ENCODE measurements at places on chromosomes 6 and 20.

- DNase-seq = no peak
Measured at GRCh38 chr20:53597030-53597482, 3.4 kb upstream of the ZNF217 start.

DNA sequence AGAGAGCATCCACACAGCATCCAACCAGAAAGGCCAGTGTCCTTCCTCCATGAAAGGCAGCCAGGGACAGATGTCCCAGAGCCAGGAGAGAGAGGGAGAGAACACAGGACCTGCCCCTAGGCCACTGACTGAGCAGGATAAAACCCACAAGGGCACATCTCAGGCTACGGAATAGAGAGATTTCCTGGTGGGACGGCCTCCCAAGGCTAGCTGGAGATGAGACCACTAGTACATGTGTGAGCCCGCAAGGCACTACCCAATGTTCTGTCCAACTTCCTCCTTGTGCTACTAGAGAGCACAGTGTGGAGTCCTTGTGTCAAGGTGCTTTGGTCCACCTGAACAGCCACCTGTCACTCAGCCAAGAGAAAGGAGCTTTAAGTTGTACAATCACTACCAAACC is 44.2 kb downstream of the PLCG1 start:
- DNase-seq = no peak

DNA sequence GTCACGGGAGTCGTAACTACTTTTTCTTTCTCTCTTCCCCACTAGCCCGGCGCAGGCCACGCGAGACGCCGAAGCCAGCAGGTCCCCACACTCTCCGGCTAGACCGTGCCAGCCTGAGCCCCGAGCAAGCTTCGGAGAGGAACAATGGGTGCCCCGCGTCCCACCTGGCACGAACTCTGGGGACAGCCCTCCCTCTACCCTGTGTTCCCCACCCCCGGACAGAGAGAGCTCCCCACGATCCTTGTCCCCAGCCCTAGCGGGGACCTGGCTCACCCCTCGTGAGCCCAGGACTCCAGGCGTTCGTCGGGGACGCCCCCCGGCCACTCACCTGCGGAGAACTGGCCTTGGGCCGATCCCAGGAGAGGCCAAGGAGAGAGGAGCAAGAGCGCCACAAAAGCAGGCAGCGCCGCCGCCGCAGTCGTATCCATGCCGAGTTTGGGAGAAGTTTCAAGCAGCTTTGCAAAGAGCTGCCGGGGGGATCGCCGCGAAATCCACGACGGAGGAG is 416 bp downstream of the PTPRK start:
- no peak for DNase-seq

DNA sequence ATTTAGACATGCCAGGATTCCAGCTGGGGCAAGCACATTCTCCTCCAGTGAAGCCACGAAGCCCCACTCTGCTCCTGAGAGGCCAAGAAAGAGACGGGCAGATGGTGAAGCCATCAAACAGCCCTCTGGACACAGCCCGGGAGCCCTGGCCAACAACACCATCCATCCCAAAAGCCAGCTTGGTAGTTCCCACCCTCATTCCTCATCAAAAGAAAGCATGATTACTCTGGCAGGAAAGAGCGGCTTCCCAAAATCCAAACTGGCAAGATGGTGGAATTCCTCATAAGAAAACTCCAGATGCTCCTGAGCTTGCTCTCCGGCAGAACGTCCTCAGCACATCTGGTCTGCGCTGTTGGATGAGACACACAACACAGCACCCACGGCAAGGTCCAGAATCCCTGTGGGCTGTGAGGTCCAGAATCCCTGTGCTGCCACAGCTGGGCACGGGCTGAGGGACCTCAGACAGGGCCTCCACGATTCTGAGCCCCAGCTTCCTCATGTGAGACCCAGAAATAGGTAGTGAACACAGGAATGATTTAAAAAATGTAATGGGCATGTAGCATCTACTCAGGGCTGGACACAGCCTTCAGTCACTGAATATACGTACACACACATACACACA is 52.6 kb downstream of the THBS2 start:
- DNase-seq = no peak

DNA sequence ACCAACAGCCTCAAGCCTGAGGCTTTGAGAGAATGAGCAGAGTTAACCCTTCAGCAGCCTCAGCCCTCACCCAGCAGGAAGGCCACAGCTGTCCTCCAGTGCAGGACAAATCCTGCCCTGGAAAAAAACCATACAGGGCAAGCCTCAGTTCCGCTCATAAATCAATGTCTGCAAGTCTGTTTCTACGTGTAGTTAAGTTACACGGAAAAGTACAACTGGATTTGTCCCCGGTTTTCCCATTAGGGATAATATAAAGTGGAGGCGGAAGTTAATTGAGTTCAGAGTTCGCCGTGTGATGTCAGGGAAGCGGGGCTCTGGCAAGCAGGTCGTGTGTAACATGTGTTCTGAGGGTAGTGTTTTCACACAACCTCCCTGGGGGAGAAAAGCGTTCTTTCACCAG is 44.2 kb upstream of the EYA2 start:
- no peak for DNase-seq

DNA sequence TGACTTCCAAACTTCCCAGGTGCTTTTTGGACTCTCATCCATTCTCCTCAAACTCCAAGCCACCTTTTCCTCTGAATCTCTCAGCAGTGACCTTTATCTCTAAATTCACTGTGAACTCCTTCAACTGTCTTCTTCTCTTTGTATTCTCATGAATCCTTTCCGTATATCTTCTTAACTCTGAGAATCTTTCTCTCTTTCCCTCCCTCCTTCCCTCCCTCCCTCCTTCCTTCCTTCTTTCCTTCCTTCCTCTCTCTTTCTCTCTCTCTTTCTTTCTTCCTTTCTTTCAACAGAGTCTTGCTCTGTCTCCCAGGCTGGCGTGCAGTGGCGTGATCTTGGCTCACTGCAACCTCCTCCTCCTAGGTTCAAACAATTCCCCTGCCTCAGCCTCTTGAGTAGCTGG is 4.3 kb upstream of the PRELID3B start:
- no peak for DNase-seq

DNA sequence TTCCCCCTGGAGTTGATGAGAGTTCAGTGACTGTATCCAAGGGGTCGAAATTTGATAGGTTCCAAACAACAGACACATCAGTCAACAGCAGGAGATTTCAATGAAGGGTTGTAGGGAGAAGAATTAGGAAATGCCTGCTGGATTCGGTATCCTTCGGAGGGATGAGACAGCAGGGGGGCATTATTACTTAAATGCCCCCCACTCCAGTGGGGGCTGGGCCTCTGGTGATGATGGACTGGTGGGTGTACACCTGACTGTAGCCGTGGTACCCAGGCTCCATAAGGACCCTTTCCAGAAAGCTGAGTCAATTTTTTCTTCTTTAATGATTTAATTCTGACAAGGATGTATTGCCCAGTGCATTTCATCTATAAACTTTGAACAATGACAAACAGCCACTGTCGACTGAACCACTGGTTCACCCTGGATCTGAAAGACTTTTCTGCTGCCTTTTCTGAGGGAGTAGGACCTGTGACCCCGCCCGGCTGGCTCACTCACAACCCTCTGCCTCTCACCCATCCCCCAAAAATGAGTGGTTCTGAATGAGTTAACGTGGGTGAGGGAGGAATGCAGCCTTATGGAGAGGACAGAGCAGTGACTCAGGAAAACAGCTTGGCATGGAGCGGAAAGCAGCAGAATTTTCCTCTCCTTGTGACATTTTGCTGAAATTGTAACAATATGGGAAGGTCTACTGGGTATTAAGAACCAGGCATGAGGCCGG is 41.0 kb downstream of the ZMYND8 start:
- no peak for DNase-seq

- no peak for DNase-seq
Measured at GRCh38 chr6:52341561-52342260, 20.2 kb upstream of the PAQR8 start.

DNA sequence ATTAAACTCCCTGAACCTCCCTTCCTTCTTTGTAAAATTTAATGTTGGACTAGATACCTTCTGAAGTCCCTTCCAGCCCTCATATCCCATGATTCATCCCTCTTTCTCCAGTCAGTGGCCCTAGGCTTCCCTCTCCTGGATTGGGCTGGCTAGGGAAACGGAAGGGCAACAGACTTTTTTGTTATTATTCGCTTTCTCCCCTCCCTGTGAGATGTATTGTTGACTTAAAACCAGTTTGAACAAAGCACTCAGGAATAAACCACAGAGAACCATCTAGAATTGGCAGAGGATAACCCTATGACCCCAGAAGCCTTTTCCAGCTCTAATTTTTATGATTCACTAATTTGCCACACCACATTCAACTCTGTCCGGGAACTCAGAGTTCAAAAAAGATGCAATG is 239.7 kb upstream of the SUPT3H start:
- no peak for DNase-seq

GRCh38 chr6:167996424-167997199 is 859 bp upstream of the KIF25 start:
- peak; percentile 28 for DNase-seq

GRCh38 chr6:35213298-35213791 is 411 bp upstream of the SCUBE3 start:
- no peak for DNase-seq

GRCh38 chr20:32697608-32698007 is 23.9 kb upstream of the C20orf203 start:
- no peak for DNase-seq

DNA sequence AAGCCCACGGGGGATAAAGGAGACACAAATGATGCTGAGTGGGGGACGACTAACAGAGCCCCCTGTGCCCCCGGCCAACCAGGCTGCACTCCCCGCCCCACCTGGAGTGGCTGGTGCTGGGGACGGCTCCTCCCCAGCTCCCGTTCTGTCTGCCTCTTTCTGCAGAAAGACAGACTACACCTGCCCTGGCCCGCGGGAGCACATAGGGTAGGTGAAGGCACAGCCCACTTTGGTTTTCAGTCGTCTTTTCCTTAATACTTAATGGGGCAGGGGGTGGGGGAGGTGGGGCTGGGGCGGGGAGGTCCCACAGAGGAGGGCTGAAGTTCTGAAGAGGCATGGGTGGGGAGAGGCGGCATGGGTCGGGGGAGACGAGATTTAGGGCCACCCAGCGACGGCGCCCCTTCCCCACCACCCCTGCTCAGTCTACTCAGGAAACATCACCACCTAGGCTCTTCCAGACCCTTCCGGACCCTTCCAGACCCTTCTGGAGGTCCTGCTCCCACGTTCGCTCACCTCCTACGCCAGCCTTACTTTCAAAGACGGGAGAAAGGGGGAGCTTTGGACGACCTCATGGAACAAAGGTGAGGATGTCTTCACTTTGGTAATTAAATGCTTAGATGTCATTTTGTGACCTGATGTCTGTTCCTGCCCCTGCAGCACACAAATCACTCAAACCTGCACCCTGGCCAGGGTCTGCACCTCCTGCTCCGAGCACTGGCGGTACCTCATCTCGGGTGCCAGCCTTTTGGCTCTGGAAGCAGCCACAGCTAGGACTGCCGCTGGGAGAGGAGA is 21.2 kb upstream of the FRMD1 start:
- no peak for DNase-seq

DNA sequence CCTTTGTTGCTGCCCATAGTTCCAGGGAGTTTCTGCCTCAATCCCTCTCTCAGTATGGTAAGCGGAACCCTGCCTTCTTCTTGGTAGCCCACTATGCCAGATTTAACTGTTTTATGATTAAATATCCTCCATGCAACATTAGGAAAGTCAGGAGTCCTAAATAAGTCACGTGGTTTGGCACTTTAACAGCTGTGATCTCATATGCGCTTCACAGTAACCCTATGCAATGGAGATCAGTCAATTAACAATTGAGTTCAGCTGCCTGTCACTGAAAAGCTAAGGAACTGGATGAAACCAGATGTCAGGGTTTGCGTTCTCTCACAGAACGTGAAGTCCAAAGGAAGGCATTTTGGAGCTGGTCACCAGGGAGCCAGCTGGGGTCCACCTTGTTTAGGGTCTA is 81.6 kb downstream of the PSMB1 start:
- DNase-seq = no peak

GRCh38 chr6:139166956-139167313 is 32.1 kb downstream of the HECA start:
- no peak for DNase-seq

- DNase-seq = no peak
Measured at GRCh38 chr20:32582659-32583580, 2.2 kb downstream of the NOL4L start.

DNA sequence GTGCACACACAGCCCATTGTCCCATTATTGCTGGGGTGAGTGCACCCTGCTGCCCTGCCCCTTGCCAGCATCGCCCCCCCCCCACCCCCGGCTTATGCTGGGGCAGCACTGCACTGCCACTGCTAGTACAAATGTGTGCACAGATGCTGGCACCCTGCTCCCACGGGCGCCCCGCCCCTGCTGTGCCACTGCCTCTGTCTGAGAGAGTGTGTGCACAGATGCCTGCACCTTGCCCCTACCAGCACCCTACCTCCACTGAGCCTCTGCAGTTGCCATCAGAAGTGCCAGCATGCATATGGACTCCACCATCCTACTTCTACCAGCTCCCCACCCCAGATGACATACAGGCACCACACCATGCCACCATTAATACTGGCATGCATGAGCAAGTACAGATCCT is 454.6 kb upstream of the KHDRBS2 start:
- no peak for DNase-seq

DNA sequence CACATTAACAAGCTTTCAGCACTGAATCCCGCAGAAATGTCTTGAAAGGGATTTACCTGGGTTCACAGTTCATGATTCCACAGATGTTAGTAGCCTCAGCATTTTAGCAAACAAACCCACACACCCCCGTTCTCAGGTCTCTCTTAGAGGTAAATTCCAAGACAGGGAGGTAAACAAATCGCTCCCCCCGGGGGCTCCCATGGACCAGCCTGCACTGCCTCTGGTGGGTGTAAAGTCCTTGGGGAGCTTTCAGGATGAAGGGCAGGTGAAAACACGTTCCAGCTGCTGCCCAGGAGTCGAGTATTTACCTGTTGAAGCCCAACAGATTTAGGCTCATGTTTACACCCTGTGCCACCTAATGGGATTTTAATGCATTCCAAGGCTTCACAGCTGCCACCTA is 187.0 kb upstream of the FOXQ1 start:
- DNase-seq = no peak

- DNase-seq = no peak
Measured at GRCh38 chr20:52668626-52669025, 303.5 kb upstream of the TSHZ2 start.

GRCh38 chr6:38169221-38169976 is 349.9 kb downstream of the ZFAND3 start:
- DNase-seq = no peak

DNA sequence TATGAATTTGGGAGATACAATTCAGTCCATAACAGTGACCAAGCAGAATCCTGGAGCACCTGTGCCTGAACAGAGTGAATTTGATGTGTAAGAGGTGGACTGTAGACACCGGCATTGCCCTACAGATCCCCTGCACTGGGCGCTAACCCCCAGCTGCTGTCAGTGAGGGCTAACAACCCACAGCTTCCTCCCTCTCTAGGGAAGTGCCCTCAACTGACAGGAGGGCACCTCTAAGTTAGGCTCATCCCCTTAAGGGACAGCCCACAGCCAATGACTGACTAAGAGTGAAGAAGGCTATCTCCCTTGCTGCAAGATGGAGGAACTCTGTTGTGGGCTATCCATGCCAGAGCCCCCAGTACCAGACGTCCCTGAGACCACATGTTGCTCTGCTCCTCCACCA is 15.3 kb upstream of the BPIFB1 start:
- no peak for DNase-seq
